Suprapubic skin (tissue), 4 donors: ENCODE measurements at places on chromosomes 4 and X. TPM values are rescaled to one million over a fixed set of nuclear protein-coding genes. Genes with fewer than 3 reads are reported as not detected.

- DNase-seq, result no peak
Measured at GRCh38 chrX:55715847-55716246, 1.7 kb upstream of the RRAGB start.

DNA sequence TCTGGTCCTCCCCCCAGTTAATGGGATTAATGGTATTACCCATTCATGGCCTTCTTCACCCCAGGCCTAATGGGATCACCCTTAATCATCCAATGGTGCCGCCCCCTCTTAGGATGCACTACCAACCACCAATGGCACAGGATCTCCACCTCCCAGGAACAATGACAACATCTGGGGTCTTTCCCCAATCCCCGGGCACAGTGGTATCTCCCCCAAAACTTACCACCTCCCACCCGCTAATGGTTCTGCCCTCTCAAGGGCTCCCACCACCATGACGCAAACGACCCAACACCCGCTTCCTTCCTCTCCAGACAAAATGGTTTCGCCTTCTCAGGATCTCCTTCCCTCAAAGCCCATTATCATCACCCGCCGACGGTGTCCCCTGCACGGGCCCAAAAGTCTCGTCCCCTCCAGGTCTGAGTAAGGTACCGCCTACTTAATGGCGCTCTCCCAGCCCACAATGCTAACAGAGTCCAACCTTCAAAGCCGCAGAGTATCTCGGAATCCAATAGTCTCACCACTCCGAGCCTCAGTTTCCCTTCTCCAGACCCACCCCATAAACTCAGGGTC is 458 bp downstream of the GRIPAP1 start:
- DNase-seq, result no peak

GRCh38 chr4:8848507-8849265 is 23.0 kb downstream of the HMX1 start:
- peak; percentile 24 for DNase-seq

FGA gene
- total RNA-seq, result 30.0 TPM

BGN gene
- 24.9 TPM for total RNA-seq

VAMP7 gene
- 20.3 TPM for total RNA-seq

DNA sequence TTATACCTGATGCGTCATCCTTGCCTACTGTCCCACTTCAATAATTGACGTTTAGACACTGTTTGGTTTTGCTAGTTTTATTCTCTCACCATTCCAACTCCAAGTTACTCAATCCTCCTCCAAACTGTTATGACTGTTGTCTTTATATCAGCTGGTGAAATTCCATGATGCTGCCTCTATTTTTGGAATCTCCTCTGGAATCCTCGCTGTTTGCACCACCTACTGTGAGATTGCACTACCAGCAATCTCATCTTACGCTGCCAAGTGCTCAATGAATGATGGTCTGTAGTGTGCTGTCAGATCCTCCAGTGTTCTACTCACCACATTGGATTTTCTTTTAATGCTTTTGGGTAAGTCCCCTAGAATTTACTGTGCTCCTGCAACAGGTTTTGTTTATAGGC is 13.2 kb upstream of the PCDH18 start:
- no peak for DNase-seq
